ENCODE measurements at places on chromosomes 7 and 10.

GRCh38 chr7:16562456-16563220 is 36.0 kb downstream of the LRRC72 start:
- DNase-seq: no peak

DNA sequence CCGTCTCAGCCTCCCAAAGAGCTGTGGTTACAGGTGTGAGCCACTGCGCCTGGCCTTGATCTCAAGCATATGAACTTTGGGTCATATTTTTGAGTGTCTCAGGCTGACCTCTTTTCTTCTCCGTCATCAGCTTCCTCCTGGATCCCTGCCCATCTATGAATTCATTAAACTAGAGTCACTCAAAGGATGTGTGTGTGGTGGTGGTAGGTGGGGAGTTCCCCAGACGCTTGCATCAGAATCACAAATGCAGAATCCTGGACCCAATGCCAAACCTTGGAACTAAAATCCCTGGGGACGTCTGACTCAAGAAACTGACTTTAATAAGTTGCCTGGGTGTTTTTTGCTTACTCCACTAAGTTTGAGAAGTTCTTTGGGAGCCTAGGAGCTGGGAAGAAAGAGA is 6.7 kb upstream of the CREB5 start:
- DNase-seq: no peak

- no peak for DNase-seq
These were observed 219.0 kb downstream of the PTEN start for GRCh38 chr10:88082391-88082790.

DNA sequence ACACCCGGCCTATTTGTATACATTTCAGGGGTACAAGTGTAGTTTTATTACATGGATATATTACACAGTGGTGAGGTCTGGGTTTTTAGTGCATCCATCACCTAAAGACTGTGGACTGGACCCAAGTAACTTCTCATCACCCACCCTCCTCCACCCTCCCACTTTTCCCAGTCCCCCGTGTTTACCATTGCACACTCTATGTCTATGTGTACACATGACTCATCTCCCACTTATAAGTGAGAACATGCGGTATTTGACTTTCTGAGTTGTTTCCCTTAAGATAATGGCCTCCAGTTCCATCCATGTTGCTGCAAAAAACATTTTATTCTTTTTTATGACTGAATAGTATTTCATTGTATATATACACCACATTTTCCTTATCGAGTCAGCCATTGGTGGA is 98.9 kb upstream of the WAC start:
- no peak for DNase-seq

- no peak for DNase-seq
These were observed 2.4 kb downstream of the NAMPT start for GRCh38 chr7:106282390-106282789.

DNA sequence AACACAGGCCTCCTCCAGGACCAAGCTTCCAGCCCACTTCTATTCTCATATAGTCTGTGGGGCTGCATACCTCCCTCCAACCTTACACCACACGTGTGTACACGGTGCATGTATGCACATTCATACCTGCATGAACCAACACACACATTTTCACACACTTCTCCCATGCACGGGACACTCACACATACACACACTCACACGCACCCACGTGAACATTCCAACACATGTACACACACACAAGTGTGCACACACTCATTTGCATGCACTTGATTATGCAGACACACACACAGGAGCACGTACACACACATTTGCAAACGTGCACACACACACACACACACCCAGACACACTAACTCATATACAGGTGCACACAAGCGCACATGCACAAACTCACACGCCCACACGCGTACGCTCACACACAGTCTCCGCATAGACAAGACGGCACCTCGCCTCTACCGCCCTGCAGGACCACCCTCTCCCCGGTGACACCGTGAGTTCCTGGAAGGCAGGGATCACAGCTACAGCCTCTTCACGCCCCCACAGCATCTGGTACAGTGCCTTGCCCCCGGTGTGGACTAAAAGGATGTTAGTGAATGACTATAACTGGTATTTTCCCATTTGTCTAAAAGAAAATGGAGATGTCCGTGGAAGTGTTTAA is 263.8 kb downstream of the PTPRN2 start:
- no peak for DNase-seq

- DNase-seq: no peak
These were observed at the start of gene VSTM2A for GRCh38 chr7:54541669-54542625. Gene VSTM2A, plus strand, starts transcription at chr7:54542375. Its CDS starts 356 bp downstream, at chr7:54542731.

- DNase-seq: no peak
These were observed 43.1 kb upstream of the ADRB1 start for GRCh38 chr10:114000457-114001010.

DNA sequence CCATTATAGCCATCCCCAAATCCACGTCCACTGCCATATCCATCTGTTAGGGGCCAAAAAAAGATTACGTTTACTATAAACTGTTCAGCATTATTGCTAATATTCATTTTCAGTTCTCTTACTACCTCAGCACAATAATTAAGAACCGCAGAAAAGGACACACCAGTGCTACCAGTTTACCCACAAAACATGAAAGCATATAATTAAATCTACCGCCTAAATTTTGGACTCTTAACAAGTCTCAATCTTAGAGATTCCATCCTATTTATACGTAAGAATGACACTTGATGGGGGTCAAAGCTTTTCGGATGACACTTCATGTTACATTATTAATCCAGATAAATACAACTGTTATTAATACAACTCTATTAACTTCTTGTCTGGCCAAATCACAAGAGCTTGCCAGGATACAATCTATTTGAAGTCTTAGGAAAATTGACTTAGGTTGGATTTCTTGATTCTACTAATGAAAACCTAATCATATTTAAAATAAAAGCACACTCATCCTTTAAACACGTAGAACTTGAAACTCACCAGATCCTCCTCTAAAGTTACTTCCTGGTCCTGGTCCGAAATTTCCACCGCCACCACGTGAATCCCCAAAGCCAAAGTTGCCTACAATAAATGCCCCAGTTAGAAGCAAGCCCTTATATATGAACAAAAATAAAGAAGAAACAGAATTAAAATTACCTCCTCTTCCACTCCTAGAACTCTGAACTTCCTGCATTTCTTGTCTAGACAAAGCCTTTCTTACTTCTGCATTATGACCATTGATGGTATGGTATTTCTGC is 4.5 kb downstream of the HNRNPA2B1 start:
- DNase-seq: no peak

DNA sequence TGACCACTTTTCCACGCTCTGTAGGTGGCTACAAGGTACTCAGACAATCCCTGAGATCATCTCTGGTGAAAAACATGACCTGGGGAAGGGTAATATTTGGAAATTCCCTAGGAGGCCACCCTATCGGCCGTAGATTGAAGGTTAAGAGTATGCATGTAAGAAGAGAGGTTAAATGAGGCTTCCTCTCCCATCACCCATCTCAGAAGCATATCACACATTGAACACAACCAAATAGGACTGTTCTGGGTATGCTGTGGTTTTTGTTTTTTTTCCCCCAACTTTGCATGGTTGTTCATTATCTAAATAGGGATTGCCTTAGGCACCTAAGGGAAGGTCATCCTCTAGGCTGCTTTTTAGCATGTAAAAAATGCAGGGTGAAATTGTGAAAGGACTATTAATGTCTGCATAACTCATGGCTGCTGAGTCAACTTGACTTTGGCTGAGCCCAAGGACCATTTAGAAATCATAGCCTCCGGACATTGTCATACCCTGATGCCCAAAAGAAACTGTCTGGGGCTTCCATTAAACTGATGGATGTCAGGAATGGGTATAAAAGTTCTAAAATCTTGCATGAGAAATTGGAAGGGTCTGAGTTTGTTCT is 24.7 kb upstream of the ST8SIA6 start:
- no peak for DNase-seq

DNA sequence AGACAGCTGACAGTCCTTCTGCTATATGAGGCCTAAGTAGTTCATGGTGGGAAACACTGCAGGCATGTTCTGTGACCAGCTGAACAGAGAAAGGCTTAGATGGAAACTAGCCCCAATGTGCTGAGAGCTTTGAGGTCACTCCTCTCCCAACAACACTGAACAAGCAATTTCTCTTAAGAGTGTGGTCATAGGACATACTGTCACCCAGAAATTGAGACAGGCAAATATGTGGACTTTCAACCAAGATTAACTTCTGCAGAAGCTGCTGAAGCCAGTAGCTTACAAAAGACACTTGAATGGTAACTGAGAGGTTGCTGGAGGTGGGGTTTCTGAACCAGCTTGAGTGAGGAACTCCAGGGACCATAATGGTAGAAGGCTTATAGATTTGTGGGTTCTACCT is 38.9 kb upstream of the UNC5B start:
- DNase-seq: no peak

DNA sequence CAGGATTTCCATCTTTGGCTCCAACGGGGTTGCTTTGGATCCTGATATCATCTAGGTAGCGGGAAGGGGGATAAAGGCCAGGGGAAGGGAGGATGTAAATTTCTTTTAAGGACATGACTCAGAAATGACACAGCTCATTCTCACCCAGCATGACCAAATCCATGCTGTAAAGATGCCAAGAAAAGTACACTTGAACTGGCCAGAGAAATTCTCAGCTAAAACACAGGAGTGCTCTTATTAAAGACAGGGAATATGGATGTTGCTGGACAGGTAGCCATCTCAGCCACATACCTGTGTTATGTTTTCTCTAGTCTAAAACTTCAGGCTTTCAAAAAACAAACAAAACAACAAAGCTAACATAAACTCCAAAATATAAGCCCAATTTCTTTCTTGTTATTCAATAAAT is 68.3 kb downstream of the NAMPT start:
- no peak for DNase-seq

DNA sequence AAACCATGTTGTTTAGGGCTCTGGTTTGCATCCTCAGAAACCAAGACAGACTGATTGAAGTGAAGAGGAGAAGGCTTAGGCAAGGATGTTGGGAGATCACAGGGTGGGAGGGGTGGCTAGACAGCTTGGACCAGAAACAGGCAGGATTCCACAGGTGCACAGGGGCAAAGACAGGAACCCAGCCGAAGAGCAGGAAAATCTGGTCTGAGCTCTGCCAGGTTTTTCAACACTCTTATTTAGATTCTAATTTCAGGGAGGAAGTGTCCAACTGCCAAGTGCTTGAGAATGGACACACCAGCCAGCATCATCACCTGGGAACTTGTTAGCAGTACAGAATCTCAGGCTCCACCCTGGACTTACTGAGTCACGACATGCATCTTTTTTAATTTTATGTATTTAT is 93.8 kb downstream of the MARCHF5 start:
- no peak for DNase-seq

DNA sequence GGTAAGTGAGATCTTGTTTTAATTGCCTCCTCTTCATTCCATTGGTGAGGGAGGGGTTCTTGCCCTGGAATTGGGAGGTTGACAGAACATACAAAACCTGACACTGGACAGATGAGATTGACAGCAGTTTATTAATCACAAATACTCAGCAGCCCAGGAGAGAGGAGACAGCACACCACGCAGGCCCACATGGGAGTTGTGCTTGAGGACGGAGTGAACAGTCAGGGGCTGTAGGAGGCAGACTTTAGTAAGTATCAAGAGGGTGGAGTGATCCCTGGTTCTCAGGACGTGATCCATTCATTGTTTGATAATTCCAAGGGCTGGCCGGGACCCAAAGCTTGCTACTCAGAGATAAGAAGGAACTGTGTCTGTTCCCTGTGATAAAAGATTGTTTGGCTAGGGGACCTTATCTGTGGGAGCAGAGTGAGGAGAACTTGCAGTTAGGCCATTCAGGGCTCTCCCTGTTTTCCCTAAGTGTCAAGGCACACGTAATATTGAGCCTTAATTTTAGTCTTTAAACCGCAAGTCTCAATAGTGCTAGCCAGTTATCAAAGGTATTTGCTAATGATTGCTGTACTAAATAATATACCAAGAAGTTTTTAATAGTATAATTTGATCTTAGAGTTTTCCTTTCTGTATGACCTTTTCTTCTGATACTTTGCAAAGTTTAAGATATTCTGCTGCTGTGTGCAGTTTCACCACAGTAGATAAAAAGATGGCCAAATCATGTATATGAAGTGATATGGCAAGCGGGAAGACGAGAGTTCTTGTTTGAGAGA is 14.5 kb downstream of the CAPZA2 start:
- DNase-seq: no peak

- DNase-seq: no peak
These were observed 47.0 kb downstream of the TBATA start for GRCh38 chr10:70738006-70738760.

- DNase-seq: no peak
These were observed 131.1 kb upstream of the ABCB5 start for GRCh38 chr7:20484356-20484755.

GRCh38 chr7:146956321-146956720 is 839.7 kb downstream of the CNTNAP2 start:
- no peak for DNase-seq

- DNase-seq: no peak
These were observed 448 bp upstream of the PTER start for GRCh38 chr10:16436367-16436757.

GRCh38 chr7:105096306-105096705 is 82.3 kb downstream of the KMT2E start:
- DNase-seq: no peak
